ENCODE measurements at places on chromosomes 2 and 18. TPM values are rescaled to one million over a fixed set of nuclear protein-coding genes. Genes with fewer than 3 reads are reported as not detected.

DNA sequence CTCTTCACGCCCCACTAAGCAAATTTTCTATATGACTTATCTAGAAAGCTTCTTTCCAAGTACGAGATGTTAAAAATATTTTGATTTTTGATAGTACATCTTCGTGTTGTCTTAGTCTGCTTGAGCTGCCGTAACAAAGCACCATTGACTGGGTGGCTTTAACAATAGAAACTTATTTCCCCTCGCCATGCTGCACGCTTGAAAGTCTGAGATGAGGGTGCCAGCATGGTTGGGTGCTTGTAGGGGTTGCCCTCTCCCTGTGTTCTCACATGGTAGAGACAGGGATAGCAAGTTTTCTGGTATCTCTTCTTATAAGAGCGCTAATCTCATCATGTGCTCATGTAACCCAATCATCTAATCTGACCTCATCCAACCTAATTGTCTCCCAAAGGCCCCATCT lies 106.2 kb downstream of the TANC1 start:
- no peak for DNase-seq

GRCh38 chr2:228541789-228542188 lies 360.3 kb upstream of the SPHKAP start:
- no peak for DNase-seq

DNA sequence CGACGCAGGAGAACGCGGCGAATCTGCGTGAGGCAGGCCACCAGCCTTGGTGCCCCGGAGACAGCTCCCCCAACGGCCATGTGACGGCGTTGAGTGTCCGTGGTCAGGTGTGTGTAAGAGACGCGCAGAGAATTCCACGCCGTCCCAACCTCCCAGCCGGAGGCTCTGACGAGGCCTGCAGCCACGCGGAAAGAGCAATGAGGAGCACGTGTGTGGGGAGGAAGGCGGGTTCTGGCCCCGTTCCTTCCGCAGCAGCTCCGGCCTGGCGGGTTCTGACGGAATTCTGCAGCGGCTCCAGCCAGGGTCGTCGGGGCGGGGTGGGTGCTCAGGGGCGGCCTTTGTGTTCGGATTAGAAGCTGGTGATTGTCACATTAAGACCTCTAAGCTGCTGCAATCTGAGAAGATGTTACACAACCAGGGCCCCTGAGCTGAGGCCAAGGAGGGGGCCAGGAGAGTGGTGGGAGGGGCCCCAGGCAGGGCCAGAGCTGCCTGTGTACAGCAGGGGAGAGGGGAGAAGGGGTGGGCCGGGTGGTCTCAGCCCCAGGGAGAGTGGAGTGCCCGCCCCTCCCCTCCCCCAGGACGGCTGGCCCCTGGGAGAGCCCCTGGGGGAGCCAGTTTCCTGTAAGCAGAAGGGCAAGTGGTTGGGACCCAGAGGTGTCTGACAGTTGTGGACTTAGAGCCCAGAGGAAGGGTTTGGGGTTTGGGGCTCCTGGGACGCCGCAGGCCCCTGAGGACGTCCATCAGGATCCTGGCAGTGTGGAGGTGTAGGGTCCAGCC lies 5.1 kb upstream of the GAL3ST2 start:
- no peak for DNase-seq

DNA sequence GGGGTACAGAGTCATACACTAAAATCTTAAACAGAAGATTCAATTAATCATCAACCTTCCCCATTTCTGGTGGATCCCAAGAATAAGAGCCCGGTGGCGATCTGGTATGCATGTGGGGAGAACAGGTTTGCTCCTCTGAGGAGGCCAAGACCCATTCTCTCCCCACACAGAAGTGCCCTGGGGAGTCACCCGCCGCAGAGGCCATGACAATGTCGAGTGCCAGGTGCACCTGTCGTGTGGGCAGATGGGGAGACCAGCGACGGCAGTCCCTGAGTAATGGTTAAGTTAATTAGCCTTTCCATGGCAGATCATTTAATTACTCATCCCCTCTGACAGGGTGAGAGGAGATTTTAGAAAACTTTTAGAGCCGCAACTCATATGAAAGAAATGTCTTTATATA lies 345.0 kb downstream of the NCKAP5 start:
- no peak for DNase-seq

- no peak for DNase-seq
Observed at GRCh38 chr2:128594953-128595677, 276.4 kb upstream of the HS6ST1 start.

GRCh38 chr2:73897240-73897583 lies 4.4 kb downstream of the ACTG2 start:
- DNase-seq: no peak

- DNase-seq: no peak
Observed at GRCh38 chr2:207088276-207088675, 77.5 kb downstream of the KLF7 start.

- no peak for DNase-seq
Observed at GRCh38 chr2:27072920-27073319, 1.5 kb upstream of the OST4 start.

TMEM214 gene
- 54.4 TPM for total RNA-seq

DIS3L2 gene
- total RNA-seq: 33.6 TPM

SLC19A3 gene
- total RNA-seq: 1.4 TPM

CFAP210 gene
- not detected for total RNA-seq

PPP1R1C gene
- total RNA-seq: 3.4 TPM

WIPF1 gene
- total RNA-seq: 43.1 TPM

KCNG2 gene
- total RNA-seq: 0.21 TPM
